ENCODE measurements at places on chromosomes 16 and 17.

- DNase-seq: no peak
These were observed 173.5 kb downstream of the C16orf95 start for GRCh38 chr16:87143661-87144121.

DNA sequence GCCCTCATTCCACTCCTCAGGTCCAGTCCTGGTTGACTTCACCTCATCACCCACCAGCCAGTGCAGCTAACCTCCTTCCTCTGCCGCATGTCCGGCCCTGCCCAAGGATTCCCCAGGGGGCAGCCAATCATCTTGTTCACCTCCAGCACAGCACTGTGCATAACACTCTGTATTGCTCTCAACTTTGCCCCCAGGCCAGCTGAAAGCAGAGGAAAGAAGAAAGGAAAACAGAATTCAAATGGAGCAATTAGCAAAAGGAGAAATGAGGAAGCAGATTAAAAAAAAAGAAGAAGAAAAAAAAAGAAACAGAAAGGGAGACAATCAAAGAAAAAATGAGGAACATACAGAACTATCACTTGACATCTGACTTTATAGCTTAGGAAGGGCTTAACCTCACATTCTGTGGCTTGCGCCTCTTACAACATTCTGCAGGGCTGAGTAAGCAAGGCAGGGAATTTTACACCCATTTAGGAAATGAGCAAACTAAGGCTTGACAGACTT is 26.1 kb downstream of the GAS7 start:
- DNase-seq: peak; percentile 43

- no peak for DNase-seq
These were observed 362.0 kb downstream of the SEC14L1 start for GRCh38 chr17:77502626-77503292.

DNA sequence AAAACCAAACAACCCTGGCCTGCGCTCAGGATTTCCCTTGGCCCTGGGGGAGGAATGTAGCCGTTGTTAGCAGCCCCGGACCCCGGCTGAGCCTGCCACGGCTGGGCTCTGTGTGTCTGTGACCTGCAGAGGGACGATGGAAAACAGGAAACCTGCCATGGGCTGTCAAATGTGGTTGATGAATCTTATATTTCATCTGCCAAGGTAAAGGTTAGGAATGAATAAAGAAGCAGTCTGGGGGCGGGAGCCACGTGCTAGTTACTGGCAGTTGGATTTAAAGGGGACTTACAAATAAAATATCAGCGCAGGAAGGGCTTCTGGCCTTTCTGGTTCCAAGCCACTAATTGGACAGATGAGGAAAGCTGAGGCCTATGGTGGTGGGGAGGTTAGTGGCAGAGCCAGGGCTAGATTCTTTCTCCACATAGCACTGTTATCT is at the start of gene KRT23:
Gene KRT23 (minus strand): TSS at position 263 of the 436 bp plus-strand sequence. CDS start 1,043 bp downstream, outside the sequence.
- no peak for DNase-seq

GRCh38 chr17:35184274-35184673 is 9.9 kb downstream of the SLC35G3 start:
- no peak for DNase-seq

DNA sequence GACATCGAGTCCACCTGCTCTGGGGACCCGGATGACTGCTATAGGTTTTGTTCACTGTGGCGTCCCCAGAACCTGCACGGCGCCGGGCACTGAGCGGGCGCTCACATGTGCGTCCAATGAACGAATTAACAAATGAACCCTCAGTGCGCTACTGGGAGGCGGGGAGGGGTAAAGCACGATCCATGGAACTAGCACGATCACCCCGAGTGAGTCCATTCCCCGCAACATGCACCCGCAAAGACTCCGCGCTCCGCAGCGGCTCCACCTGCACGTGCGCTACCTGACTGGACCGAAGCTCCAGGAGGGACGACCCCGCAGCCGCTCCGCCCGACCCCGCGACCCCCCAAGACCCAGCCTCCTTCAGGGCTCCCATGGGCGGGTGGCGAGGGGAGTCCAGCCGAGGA is 491 bp downstream of the TRAP1 start:
- DNase-seq: peak; percentile 48

- DNase-seq: peak; percentile 81
These were observed 1.7 kb downstream of the KSR1 start for GRCh38 chr17:27457731-27458523.

DNA sequence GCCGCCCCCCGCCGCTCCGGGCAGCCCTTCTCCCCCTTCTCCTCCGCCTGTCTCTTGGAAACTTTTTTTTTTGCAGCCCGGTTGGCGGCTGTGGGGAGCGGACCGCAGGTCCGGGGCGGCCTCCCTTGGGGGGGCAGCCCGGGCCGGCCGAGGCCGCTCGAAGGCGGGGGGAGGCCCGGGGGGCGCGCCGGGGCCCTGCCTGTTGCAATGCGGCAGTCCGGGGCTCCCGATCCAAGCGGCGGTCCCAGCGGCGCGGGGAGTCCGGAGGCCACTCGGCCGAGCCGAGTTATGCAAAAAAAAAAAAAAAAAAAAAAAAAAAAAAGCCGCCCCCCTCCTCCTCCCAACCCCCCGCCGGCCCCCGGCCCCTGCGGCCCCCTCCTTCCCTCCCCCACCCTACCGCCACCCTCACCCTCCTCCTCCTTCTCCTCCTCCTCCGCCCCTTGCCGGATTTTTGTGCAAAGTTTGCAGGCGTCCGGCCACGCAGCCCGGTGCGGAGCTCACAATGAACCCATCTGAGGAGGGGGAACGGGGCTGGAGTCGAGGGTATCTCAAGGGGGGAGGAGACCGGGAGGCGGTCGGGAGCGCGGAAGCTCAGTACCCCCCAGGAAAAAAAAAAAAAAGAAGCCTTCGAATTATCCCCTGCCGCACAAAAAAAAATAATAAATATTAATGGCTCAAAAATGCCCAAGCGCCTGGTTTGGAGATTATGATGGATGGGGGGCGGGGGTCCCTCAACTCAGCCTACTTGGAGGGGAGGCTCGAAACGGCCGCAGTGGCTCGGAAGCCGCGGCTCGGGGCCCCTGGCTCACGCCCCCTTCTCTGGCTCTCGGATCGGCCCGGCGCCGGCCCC is at the start of gene ZNF423:
Gene ZNF423 (minus strand): TSS at position 291 of the 850 bp plus-strand sequence. CDS start 338 bp downstream, outside the sequence.
- DNase-seq: no peak

GRCh38 chr17:79785017-79785899 is 7.3 kb downstream of the CBX2 start:
- DNase-seq: no peak

- DNase-seq: no peak
These were observed 9.8 kb downstream of the NHERF1 start for GRCh38 chr17:74757931-74758847.

Data from OCI-M1 (cell line).